ENCODE measurements at places on chromosomes 1 and 21.

DNA sequence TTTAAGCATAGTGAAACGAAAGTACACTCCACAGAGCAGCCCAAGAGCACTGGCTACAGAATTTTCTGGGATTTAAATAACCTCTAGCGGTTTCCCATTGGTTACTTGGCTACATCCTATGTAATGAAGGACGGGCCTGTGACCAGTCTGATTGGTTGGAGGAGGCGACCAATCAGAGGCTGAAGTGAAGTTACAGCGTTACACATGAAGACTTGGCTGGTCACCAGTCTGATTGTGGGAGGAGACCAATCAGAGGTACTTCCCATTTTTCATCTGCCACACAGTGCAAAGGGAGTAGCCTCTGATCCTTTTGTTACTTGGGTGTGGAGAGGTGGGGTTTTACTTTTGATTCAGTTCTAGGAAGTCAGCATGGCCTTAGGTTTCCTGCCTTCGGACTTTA is 142.7 kb upstream of the SERTAD4 start:
- H3K4me3 ChIP-seq, result no peak overlapping the region
- no peaks in the 10 kb centered on the region for H3K4me1 ChIP-seq
- DNase-seq, result no peak
- no peak overlapping the region for H3K27ac ChIP-seq
- no peaks in the 10 kb centered on the region for H3K36me3 ChIP-seq

DNA sequence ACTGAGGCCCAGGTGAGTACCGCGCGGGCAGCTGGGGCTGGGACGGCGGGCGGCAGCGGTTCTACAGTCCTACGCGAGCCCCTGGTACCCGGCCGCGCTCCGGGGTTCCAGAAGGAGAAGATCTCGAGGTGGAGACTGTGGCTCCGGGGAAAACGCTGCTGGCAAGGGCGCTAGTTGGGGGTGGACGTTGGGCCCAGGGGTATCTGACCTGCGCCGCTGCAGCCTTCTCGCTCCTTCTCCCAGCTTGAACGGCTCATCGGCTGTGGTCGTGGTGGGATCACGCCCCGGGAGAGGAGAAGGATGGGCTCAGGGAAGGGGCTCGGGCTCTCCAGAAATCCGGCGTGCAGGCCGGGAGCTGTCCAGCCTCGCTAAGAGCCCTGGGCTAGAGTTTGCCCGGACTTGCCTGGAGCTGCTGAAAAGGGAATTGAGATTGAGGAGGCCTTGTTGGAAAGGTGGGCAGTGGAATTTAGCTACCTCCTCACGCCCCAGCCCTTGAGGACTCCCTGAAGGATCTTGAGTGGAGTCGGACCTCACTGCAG is 1.1 kb upstream of the POU3F1 start:
- no peaks in the 10 kb centered on the region for H3K36me3 ChIP-seq
- H3K4me3 ChIP-seq, result peak overlapping the region; percentile 49
- peaks cover 44% of the 10 kb centered on the region for H3K27me3 ChIP-seq
- H3K27ac ChIP-seq, result no peak overlapping the region
- H3K4me1 ChIP-seq, result peaks cover 25% of the 10 kb centered on the region

GRCh38 chr1:46554236-46554596 is 2.8 kb upstream of the KNCN start:
- H3K4me1 ChIP-seq, result no peaks in the 10 kb centered on the region
- no peak overlapping the region for H3K27ac ChIP-seq
- H3K27me3 ChIP-seq, result no peaks in the 10 kb centered on the region
- no peaks in the 10 kb centered on the region for H3K36me3 ChIP-seq
- H3K4me3 ChIP-seq, result no peak overlapping the region

- DNase-seq, result no peak
- H3K27me3 ChIP-seq, result no peaks in the 10 kb centered on the region
- no peaks in the 10 kb centered on the region for H3K4me1 ChIP-seq
- H3K27ac ChIP-seq, result no peak overlapping the region
- peaks cover 52% of the 10 kb centered on the region for H3K36me3 ChIP-seq
These were observed 28.3 kb downstream of the TTC3 start for GRCh38 chr21:37101384-37101783.

DNA sequence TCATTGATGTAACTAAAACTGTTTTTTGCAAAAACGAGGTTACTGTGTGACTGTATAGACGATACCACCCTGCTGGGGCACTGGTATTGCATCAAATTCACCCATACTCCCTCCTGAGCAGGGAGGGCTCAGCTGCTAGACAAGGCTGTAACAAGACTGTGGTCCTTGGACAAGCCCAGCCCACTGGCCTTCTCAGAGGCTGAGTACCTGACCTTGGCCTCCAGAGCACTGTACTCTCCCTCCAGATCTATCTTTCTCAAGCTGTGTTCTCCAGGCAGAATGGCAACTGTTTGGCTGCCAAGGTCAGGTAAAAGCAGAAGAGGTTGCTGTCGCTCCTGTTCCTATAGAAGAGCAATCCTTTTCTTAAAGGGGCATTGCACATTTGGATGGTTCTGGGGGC is 8.5 kb downstream of the OLFML2B start:
- H3K27ac ChIP-seq, result no peak overlapping the region
- peaks cover 8% of the 10 kb centered on the region for H3K4me1 ChIP-seq
- no peaks in the 10 kb centered on the region for H3K27me3 ChIP-seq
- H3K4me3 ChIP-seq, result no peak overlapping the region

- H3K27me3 ChIP-seq, result no peaks in the 10 kb centered on the region
- no peak overlapping the region for H3K27ac ChIP-seq
- peak; percentile 33 for DNase-seq
- H3K36me3 ChIP-seq, result no peaks in the 10 kb centered on the region
- no peaks in the 10 kb centered on the region for H3K4me1 ChIP-seq
These were observed 41.0 kb downstream of the NPHP4 start for GRCh38 chr1:5950994-5951785.

GRCh38 chr1:220876511-220877376 is 2.5 kb upstream of the HLX start:
- no peak overlapping the region for H3K4me3 ChIP-seq
- no peak overlapping the region for H3K27ac ChIP-seq
- peaks cover 17% of the 10 kb centered on the region for H3K36me3 ChIP-seq
- H3K4me1 ChIP-seq, result peaks cover 29% of the 10 kb centered on the region
- no peak for DNase-seq
- no peaks in the 10 kb centered on the region for H3K27me3 ChIP-seq
